ENCODE measurements at places on chromosomes 2 and 18. TPM values are rescaled to one million over a fixed set of nuclear protein-coding genes. Genes with fewer than 3 reads are reported as not detected.

DNA sequence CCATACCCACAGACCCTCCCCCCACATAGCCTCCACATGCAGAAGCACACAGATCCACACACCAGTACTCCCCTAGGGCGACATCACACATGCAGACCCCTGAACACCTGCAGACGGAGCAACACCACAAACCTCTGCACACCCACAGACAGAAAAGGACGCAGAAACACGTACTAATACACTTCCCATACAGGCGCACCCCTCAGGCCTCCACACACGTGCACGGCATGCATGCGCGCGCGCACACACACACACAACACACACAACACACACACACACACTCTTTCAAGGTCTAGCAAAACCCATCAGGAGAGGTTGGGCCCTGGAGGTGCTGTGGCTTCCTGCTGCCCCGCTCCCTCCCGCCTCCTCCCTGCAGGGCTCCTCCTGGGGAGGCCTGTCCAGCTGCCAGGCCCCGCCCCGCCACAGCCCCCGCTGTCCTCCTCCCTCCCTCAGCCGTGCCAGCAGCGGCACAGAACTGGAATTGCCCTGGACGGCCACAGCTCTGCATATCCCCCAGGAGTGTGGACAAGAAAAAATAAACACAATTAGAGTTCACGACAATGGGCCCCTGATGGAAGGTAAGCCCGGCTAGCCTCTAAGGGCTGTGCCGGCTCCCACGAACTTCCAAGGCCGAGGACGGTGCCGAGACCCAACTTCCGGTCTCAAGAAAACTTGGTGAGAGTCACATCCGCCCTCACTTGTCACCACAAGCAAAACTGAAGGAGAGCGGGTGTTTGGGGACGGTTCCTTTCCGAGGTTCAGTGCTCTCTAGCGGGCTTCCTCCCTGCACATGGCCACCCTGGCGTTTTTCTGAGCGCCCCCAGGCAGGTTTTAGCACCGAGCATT, 6.8 kb downstream of the ZFP36L2 start:
- peak; percentile 93 for DNase-seq

GRCh38 chr2:169301596-169302335, 60.6 kb downstream of the LRP2 start:
- DNase-seq: no peak

GRCh38 chr2:95062242-95063085, 37.0 kb downstream of the MAL start:
- DNase-seq: no peak

GRCh38 chr18:62651276-62652056, 63.9 kb upstream of the PHLPP1 start:
- no peak for DNase-seq

- DNase-seq: peak; percentile 44
Measured at GRCh38 chr2:175036582-175037018, 31.4 kb upstream of the CHN1 start.

DNA sequence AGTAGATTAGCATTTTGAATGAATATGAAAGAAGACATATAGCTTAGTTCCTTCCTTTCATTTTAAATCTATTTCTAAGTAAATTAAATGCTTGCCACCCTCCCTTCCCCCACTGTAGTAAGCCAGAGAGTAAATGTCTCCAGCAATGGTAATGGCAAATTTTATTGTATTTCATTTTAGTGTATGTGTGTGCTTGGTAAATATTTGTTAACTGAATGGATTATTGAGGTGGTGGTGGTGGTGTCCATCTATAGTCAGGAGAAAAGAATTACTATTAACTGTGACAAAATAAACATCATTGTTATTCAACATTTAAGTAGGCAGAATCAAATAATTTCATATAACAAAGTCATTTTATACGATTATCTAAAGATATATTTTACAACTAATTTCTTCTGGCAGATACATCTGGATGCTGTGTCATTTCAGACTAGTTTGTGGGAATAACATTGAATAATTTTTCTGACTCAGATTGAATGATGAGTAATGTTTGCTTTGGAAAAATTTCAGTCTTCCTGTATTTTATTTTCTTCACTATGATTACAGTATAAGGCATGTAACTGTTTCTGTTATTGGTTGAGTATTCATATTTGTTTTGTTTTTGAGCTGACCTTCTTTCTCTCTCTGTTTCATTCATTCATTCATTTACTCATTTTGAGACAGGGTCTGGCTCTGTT, 18.3 kb downstream of the ASXL3 start:
- no peak for DNase-seq

Gene LPIN1
- 14.7 TPM for polyA plus RNA-seq

- DNase-seq: no peak
Measured at GRCh38 chr2:171669121-171669520, 18.1 kb upstream of the DYNC1I2 start.

DNA sequence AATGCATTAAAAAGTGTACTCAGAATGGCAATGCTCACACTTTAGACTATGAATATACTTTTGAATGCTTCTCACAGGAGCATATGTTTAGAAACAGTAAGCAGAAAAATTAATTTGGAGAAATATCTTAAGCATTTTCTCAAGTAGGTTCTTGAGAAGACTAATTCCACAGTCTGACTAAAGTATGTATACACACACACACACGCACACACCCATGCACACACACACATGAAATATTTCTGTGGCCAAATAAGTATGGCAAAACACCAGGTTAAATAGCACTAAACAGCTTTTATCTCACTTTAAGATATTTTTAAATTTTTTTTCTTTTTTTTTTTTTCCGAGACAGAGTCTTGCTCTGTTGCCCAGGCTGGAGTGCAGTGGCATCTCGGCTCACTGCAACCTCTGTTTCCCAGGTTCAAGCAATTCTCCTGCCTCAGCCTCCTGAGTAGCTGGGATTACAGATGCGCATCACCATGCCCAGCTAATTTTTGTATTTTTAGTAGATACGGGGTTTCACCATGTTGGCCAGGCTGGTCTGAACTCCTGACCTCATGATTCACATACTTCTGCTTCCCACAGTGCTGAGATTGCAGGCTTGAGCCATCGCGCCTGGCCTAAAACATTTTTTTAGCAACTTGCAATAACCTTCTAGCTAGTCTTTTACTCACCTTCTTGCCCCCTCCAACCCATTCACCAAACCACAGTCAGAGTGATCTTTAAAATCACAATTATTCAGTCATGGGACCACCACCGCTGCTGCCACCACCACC, 67.5 kb upstream of the SCG2 start:
- DNase-seq: no peak

DNA sequence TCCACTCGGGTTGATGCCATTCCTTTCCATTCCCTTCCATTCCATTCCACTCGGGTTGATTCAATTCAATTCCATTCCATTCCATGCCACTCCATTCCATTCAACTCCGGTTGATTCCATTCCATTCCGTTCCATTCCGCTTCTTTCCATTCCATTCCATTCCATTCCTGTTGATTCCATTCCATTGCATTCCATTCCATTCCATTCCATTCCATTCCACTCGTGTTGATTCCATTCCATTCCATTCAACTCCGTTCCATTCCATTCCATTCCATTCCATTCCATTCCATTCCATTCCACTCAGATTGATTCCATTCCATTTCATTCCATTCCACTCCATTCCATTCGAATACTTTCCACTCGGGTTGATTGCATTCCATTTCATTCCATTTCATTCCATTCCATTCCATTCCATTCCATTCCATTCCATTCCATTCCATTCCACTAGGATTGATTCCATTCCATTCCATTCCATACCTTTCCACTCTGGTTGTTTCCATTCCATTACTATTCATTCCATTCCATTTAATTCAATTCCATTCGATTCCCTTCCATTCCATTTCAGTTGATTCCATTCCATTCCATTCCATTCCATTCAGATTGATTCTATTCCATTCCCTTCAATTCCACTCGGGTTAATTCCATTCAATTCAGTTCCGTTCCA, 1141.8 kb downstream of the RPIA start:
- peak; percentile 31 for DNase-seq

Gene GALR1
- not detected for polyA plus RNA-seq

DNA sequence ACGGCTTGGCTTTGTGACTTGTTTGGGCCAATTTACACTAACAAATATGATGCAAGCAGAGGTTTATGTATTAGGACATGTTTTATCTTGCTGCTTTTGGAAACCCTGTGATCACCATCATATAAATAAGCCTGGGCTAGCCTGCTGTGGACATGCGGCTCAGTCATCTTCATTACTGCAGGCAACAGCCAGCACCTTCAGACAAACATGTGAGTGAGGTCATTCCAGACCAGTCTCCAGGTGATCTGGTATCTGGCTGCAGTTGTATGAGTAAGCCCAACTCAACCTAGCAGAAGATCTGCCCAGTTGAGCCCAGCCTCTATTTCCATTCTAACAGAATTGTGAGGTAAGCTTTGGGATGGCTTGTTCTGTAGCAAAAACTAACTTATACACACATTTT, 254.6 kb upstream of the ATP5MC3 start:
- no peak for DNase-seq

DNA sequence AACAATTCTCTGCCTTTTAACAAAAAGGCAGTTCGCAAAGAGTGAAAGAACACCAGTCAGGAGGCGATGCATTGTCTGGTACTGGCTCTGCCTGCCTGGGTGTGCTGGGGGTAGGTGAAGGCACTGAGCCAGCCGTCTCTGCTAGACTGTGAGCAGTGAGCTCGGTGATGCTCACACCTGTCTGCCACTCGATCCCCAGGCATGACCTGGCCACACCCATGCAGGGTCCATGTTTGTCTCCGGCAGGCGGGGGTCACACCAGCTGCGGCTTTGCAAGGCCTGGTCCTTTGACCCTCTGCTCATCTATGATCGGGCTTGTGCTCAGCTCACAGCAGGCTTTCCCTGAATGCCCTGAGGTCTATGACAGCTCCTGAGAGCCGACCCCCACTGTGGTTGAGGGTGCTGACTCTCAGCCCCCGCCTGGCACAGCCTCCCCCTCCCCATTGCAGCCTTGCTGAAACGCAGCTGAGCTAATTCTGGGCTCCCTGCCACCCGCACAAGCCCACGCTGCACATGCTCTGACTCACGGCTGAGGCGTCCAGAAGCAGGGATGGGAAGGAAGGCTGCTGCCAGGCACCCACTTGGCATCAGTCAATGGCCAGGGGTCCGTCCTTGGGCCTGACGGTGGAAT, 23.7 kb downstream of the CRACDL start:
- peak; percentile 51 for DNase-seq

DNA sequence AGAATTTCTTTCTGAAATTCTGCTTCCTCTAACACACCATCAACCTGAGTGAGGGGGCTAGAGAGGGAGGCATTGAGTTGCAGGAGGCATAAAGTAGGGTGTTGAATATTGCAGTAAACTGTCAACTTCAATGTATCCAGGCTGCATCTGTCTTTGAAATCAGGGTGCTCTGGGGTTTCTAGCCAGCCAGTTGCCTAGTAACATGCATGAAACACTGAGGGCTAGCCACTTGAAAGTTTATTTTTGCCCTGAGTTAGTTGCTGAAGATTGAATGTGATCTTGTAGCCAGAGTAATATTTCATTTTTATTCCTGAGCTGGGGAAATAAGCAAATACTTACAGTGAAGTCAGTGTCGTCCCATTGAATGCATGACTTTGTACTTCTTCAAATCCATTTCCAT, 41.9 kb downstream of the LHCGR start:
- no peak for DNase-seq

- no peak for DNase-seq
Measured at GRCh38 chr2:193668557-193669323, 1474.0 kb upstream of the TMEFF2 start.

- DNase-seq: no peak
Measured at GRCh38 chr18:54607213-54608027, 16.4 kb downstream of the DYNAP start.

GRCh38 chr2:159136391-159136790, 150.1 kb downstream of the WDSUB1 start:
- DNase-seq: no peak

Gene CRYBA2
- polyA plus RNA-seq: not detected

GRCh38 chr2:239930871-239931771, 94.0 kb downstream of the NDUFA10 start:
- no peak for DNase-seq

DNA sequence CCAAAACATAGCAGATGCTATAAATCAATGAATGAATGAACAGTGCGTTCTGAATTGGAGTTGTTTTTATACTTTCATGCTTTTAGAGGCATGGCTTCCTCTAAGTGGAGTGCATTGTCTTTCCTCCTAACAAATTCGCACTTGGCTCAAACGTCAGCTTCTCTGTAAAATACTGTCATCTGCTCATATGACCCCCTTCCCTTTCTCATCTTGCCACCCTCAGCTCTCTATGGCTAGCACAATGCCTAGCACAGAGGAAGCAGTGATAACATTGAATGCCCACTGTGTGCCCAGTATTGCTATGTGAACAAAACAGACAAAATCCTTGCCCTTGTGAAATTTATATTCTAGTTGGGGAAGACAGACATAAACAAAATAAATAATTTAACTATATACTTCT, 258.8 kb downstream of the MREG start:
- no peak for DNase-seq

DNA sequence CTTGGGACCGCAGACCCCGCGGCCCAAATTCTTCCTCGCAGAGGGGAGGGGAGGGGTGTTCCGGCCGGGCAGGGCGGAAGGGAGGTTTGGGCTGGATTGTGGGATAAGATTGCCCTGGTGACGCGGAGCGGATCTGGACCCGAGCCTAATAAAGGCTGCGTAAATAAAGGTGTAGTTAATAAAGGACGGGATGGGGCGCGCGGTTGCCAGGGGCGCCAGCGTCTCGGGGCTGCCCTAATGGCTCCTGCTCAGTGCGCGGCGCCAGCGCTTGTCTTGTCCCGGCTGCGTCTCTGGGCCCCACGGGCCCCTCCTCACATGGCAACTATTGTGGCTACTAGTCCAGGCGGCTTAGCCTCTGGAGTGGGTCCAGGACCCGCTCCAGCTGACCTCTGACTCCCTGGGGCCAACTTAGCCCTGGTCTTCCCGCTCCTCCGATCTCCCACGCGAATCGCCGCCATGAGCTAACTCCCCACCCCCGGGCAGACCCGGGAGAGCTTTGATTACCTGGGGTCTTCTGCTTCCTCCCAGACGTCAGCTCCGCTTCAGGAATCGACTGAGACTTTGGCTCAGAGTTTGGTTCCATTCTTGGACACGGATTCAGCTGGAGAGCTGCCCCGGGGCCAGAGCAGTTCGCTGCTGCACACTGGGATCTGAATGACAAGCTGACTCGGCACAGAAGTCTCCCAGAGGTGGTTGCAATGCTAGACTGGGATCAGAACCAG, 36.5 kb downstream of the SLC25A52 start:
- DNase-seq: no peak

- DNase-seq: no peak
Measured at GRCh38 chr2:131132729-131133128, 27.6 kb downstream of the PLEKHB2 start.

Gene DDX18
- polyA plus RNA-seq: 66.6 TPM

Gene PDE11A
- 3.4 TPM for polyA plus RNA-seq

Data from A549 (cell line).